ENCODE measurements at places on chromosomes 2 and 18.

DNA sequence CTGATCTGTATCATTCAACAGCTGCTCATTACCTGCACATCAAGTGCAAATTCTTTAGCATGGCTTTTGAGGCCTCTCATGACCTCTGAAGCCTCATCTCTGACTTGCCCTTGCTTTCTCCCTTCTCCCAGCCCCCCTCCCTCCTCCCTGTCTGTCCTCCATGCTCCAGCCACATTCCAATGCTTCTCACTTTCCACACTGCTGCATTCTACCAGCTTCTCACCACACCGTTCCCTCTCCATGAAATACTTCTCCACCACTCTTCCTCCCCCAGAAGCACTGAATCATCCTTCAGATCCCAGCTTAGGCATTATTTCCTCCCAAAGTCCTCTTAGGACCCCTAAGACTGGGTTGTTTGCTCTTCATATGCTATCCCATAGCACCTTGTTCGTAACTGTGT, 26.9 kb downstream of the GCG start:
- DNase-seq = no peak

DNA sequence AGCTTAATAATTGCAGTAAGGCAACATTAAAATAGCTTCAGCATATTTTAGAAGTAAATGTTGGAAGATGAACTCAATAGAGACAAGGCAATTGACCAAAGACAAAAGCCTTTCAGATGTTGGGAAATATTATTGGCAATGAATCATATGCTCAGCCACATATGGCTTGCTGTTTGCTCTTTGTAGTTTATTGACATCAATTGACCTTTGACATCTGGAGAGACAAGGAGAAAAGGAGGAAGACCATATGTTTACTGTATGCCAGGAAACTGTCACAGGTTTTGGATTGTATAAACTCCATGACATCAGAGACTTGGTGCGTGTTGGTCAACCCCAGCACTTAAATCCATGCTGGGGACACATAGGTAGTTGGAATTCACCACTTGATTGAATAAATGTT, 60.6 kb upstream of the SLC16A14 start:
- no peak for DNase-seq

DNA sequence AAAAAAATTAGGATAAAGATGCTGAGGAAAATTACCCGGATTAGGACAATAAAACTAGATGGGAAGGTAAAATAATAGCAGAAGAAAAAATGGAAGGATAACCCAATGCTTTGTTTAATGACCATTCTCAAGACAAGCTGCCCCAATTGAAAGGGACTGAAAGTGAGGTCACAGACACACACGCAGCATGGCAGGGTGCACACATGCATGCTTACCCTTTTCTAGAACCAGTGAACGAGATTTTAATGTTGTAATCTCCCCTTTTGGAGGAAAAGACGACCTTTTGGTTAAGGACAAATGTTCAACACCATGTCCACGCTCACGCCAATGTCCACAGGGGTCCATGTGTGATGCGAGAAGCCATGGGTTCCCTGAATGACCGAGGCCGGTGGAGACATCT, 70.9 kb downstream of the DDX1 start:
- DNase-seq = no peak

GRCh38 chr2:188969236-188969635, 4.9 kb upstream of the COL3A1 start:
- no peak for DNase-seq

- DNase-seq = no peak
These were observed 959.6 kb downstream of the SLC4A3 start for GRCh38 chr2:220586980-220587530.

DNA sequence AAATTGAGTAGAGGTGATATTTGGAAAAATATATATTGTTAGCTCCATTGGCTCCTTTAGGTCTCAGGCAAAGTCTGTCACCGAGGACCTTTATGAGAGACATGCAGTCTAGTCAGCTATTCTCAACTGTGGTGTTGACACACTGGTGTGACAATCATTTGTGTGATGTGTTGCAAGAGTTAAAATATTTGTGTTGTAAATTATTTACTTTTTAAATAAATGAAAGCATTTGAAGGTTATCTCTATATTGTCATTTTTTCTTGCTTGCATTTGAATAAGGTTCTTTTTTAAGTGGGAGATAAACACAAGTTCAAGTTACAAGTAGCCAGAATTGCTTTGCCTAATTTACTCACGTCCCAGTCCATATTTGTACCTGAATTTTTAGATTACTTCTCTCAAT, 4.3 kb downstream of the REL start:
- no peak for DNase-seq

- no peak for DNase-seq
These were observed 16.6 kb downstream of the SERPINB13 start for GRCh38 chr18:63603772-63604171.

- no peak for DNase-seq
These were observed 152.2 kb upstream of the THSD7B start for GRCh38 chr2:136613096-136613495.

- no peak for DNase-seq
These were observed 28.4 kb downstream of the TGIF1 start for GRCh38 chr18:3478262-3478978.

DNA sequence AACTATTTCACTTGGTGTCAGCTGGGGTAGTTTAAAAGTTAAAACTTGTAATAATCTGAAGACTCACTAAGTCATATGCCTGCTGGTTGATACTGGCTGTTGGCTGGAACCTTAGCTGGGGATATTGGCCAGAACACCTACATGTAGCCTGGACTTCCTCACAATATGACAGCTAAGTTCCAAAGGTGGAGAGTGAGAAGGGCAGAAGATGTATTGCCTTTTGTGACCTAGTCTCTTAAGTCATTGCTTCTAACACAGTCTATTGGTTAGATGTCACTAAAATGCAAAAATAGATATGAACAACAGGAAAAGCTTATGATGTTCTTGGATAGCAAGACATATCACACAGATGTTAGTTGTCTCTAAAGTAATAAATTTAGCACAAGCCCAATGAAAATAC, 113.2 kb upstream of the CHAC2 start:
- DNase-seq = no peak

DNA sequence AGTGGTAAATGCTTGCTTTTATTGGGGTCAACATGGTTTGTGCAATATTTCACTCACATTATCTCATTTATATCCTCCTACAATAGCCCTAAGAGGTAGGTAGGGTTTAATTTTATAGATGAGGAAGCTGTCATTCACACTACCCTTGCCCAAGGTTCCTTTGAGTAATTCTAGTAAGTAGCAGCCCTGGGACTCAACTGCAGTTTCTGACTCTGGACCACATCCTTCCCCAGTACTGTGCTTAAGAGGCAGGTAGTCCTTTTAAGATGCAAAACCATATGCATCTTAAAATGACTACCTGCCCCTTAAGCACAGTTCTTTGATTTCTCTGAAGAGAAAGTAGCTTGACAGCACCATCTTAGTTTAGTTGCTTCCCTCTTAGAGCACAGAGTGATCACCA, 15.7 kb upstream of the NT5C1B start:
- no peak for DNase-seq

DNA sequence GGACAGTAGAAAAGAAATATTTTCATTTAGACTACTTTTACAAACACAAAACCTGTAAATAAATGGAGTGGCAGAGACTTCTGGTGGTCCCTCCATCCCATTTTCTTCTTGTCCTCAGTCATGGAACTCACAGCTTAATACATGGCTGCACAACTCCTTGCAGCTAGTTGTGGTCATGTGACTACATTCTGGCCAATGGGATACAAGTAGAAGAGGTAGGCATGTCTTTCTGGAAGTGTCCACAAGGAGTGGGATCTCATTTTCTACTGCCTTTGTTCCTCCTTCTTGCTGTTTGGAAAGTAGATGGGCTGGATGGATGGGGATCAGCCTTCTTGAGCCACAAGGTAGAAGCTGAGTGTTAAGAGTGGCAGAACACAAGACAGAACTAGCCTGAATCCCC, 555.8 kb downstream of the SATB2 start:
- DNase-seq = no peak

- no peak for DNase-seq
These were observed 57.6 kb upstream of the KLHL29 start for GRCh38 chr2:23327416-23327815.

GRCh38 chr2:168220965-168221819, 26.2 kb downstream of the STK39 start:
- no peak for DNase-seq

- no peak for DNase-seq
These were observed 110.3 kb upstream of the ST6GAL2 start for GRCh38 chr2:106996171-106996769.

GRCh38 chr18:75562216-75562615, 134.7 kb upstream of the SMIM21 start:
- no peak for DNase-seq

DNA sequence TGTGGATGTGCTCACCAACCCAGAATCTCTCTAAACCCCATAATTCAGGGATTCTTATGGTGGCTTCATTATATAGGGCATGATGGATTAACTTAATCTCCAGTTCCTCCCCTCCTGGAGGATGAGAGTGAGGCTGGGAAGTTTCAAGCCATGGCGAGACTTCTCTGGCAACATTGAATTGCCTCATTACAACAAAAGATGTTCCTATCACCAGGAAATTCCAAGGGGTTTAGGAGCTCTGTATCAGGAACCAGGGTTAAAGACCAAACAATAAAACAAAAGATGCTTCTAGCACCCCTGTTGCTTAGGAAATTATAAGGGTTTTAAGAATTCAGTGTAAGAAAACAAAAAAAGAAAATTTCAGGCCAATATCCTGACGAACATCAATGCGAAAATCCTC, 100.1 kb downstream of the NAB1 start:
- DNase-seq = no peak

DNA sequence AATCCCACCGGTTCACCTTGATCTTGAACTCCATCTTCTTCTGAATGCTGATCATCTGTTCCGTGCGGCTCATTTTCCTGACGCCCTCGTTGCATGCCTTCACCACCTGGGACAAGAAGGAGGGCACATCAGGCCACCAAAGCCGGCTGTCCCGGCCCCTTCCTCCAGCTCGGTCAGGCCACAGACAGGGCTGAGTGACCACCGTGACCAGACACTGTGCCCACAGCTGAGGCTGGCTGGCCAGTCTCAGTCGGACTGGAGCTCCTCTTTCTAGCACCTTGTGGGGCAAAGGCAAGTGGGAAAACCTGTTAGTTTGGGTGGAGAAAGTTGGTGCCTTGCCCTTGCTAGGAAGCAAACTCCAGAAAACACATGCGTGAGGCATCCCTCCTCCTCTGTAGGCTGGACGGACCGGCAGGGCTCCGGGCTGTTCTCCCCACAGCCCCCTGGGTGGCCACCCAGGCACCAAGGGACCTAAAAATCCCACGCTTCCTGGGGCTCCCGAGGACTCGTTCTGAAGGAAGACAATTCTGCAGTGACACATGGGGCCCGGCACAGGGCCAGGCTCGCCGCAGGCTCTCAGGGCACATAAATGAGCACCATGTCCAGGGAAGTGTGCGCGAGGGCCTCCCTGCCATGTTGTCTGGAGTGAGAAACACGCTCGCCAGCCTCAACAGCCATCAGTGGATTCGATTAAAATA, 15.3 kb downstream of the SNORC start:
- DNase-seq = no peak

GRCh38 chr2:172993139-172993538, 82.5 kb upstream of the MAP3K20 start:
- no peak for DNase-seq

GRCh38 chr2:230746213-230746612, 33.6 kb downstream of the CAB39 start:
- no peak for DNase-seq

DNA sequence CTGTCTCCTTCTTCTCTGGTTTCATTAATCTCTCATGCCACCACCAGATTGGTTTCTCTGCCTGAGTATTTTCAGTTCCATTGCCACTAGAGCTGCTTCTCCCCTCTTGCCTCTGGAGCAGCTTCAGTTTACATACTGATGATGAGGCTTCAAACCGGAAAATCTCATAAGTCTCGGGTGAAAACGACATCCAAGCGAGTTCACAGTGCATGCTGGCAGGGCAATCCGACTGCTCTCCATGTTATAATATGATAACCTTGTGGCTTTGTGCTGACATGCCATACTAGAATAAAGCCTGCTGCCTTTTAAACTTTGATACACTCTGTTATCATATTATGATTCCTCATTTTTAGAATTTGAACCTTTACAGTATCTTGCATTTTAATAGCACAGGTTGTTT, 153.5 kb downstream of the PRPF40A start:
- DNase-seq = no peak

GRCh38 chr2:233446606-233447305, 92.5 kb downstream of the DGKD start:
- no peak for DNase-seq

- DNase-seq = no peak
These were observed 57.5 kb upstream of the MFF start for GRCh38 chr2:227267410-227268115.

DNA sequence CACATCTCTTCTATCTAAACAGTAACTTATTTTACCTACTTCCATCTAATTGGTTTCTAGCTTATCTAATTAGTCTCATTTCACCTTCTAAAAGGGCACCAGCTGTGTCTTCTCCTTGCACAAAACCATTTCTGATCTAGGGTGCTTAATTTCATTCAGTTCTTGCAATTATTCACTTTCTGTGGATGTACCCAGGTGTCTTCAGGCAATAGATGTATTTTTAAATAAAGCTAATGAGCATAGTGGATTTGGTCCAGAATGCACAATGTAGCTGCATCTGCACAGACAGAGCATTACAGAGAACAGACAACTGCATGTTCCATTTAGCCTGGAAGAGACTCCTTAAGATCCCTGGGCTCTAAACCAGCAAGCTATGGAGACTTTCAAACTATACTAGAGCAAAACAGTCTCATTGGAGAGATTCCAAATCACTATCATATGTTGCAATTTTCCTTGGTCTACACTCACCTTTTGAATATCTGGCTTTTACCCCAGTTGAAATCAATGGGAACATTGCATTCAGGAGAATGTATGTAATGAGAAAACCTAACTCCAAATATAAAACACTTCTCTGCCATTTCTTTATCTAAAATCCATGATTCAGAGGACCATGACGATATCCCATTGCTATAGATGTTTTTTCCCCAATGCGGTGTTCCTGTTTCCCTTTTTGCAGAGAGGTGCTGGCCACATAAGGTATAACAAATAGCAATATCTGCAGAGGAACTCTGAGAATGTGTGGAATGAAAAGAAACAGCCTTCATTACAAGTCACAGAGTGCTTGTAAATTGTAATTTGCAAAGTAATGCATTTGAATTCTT, 3.5 kb upstream of the RFX8 start:
- DNase-seq = no peak

DNA sequence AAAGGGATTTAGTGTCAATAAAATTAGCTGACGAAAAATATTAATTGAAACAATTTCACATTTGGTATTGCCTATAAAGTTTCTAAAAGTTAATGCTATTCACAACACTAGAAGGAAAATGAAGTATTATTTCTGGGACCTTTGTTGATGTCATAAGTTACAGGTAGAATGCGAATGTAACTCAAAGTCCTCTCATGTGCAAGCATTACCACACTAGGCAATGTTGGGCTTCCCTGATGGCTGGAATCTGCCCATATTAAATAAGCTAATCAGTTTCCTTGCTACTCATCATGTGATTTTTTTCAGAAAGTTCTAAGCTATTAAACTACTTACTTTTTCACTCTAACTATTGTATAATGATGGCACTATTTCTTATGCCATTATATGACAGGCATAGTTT, 44.6 kb downstream of the COBLL1 start:
- DNase-seq = no peak

- no peak for DNase-seq
These were observed 76.1 kb downstream of the RHBDD1 start for GRCh38 chr2:226911932-226912331.
